ENCODE measurements at places on chromosomes 11 and 22.
A peak's percentile ranks its signal among the peaks of the same experiment; 100 is the strongest.

DNA sequence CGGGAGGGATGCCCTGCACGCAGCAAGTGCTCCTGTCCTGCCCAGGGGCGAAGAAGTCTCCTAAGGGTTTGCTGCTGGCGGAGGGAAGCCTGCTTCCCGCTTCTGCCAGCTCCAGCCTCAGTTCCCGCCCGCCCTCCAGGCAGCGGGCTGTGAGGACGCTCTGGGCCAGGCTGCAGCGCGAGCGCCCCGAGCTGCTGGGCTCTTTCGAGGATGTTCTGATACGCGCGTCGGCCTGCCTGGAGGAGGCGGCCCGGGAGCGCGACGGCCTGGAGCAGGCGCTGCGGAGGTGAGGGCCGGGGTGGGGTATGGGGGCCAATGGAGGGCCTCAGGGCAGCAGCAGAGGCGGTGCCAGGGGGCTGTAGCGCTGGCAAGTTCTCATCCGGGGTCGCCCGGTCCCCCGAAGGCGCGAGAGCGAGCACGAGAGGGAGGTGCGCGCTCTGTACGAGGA, 2.2 kb downstream of the CRACR2B start:
- no peak for DNase-seq

DNA sequence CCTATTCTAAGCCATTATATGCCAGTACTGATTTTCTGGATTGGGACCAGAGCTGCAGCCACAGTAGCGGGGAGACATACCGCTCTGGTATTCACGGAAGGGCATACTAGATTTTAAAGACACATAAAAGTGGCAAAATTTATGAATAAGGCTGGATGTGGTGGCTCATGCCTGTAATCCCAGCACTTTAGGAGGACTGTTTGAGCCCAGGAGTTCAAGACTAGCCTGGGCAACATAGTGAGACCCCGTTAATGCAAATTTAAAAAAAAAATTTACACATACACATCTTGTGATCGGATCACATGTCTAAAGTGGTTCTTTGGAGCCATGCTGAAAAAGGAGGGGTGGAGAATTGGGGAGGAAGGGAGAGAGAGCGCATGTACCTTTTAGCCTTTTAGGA, 9.0 kb downstream of the RPL27A start:
- no peak for DNase-seq

DNA sequence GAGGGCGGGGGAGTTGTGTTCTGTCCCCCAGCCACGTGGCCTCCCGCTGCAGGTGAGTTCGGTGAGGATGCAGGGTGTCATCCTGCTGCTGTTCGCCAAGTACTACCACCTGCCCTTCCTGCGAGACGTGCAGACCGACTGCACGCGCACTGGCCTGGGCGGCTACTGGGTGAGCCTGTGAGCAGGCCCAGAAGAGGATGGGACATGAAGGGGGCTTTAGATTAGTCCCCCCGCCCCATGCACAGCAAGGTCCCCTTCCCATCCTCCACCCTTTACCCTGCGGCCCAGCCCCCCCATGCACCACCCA, 4.1 kb downstream of the INPP5J start:
- no peak for DNase-seq

- no peak for DNase-seq
Observed at GRCh38 chr11:18669711-18670110, 28.9 kb upstream of the TMEM86A start.

- DNase-seq = peak; percentile 81
Observed at GRCh38 chr11:123580557-123581275, 73.7 kb downstream of the SCN3B start.

- DNase-seq = no peak
Observed at GRCh38 chr22:48489551-48490499, 1337.8 kb downstream of the BRD1 start.

DNA sequence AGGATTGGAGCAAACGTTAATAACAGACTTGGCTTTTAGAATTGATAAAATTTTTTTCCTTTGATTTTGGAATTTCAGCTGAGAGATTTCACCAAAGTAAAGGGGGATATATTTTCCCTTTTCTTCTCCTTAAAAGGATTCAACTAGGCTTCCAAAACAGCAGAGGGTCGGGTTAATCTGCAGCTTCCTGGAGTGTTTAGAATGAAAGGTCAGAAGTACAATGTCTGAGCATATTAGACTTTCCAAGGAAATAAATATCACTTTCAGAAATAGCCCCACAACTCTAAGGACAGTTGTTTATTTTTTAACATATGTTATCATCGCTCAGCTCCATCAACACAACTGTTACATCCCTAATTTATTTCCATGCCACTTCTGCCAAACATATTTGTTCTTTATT, 1532.9 kb upstream of the RAG2 start:
- DNase-seq = no peak

DNA sequence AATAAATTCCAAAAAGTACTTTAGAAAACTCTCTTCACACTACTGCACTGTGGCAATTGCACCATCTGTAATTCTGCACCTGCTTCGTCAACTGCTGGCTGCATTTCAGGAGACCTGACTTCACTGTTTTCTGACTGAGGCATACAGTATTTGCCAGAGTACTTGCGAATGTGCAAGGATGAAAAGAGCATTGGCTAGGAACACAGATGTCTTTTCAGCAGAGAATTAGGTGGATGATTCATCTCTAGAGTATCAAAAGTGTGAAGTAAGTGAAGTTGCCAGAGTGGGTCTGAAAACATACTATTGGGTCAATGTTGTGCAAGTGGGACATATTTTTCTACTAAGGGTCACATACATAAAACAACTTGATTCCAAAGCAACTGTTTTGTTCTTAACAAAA, 427.5 kb upstream of the CCDC90B start:
- DNase-seq = no peak

DNA sequence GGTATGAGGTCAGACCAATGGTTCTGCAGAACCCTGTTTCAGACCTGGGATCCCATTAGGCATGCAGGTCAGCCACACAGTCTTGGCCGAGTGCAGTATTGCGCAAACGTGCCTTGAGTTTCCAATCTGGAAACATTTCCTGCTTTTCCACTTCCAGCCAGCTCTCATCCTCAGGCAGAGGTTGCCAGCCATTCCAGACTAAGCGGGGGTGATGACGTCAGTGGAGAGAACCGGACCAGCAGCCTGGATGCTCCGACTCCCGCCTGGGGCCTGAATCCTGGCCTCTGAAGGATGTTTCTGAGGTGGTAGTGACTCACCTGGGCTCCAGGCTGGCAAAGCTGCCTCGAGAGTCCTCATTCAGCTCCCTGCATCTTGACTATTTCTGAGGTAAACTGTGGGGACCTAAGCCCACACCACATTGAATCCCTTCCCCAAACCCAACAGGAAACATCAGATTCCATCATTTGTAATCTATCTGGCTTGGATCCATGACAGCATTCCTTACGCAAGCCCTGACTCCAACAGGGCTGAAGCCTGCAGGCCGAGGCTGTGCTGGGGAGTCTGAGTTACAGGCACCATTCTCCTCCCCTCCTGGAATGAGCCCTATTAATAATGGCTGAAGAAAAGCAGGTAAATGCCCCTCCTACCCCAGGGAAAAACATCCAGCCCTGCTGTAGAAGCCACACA, 83.0 kb downstream of the ABTB2 start:
- DNase-seq = no peak

DNA sequence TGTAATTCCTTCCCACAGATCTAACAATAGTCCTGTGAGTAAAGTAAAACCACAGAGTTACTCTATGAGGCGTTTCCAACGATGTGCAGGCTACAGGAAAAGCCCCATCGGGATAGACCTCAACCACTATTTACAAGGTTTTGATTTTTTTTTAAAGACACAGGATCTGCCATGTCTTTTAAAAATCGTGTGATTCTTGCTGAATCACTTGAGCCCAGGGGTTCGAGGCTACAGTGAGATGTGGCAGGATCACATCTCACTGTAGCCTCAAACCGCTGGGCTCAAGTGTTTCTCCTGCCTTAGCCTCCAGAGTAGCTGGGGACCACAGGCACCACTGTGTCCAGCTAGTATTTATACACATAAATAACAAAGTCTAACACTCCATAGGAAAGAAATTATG, 7.8 kb downstream of the TAF1D start:
- DNase-seq = no peak

DNA sequence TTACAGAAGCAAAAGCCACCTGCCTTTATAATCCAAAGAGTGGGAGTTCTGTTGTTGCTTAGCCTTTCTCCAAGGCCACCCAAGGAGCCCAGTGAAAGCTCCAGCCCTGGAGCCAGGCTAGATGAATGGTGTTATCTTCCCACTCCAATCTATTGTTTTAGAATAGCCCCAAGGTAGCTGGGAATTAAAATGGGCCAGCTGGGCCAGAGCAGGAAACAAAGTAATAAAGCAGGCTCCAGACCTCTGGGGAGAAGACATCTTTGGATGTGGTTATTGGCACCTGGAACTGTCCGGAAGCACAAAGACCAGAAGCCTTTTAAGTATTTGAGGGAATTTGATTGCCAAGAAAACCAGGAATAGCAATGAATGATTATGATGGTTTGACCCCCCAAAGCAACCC, 8.8 kb downstream of the C11orf96 start:
- no peak for DNase-seq

DNA sequence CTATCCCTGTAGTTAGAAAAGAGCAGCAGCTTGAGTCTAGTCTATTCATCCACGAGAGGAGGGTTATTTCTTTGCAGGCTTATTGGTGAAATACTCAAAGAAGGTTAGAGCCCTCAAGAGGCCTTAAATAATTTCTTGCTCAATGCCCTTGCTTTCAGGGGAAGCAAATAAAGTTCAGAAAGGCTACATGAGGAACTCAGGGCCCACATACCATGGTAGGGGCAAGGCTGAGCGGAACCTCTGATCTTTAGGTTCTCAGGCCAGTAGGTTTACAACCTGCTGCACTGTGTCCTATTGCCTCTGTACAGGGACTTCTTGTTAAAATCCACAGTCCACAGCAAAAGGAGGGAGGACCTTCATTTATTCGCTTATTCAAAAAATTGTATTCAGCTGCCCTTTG, 101.7 kb downstream of the ADAMTS15 start:
- no peak for DNase-seq

DNA sequence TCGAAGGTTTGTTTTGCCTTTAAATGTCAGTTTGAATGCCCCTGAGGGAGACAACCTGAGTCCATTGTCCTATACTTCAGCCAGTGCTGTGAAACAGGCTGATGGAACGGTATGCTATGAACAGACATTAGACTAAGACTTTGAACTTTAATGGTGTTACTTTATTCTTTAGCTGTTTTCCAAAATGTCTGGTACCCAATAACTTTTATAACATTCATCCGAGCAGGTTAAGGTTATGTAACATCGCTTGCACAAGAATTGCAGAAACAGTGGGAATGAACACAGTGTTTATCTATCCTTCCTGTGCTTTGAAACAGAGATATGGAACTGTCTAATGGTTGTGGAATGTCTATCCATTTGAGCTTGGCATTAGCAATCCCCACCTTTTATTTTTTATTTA, 12.5 kb upstream of the PTS start:
- no peak for DNase-seq

DNA sequence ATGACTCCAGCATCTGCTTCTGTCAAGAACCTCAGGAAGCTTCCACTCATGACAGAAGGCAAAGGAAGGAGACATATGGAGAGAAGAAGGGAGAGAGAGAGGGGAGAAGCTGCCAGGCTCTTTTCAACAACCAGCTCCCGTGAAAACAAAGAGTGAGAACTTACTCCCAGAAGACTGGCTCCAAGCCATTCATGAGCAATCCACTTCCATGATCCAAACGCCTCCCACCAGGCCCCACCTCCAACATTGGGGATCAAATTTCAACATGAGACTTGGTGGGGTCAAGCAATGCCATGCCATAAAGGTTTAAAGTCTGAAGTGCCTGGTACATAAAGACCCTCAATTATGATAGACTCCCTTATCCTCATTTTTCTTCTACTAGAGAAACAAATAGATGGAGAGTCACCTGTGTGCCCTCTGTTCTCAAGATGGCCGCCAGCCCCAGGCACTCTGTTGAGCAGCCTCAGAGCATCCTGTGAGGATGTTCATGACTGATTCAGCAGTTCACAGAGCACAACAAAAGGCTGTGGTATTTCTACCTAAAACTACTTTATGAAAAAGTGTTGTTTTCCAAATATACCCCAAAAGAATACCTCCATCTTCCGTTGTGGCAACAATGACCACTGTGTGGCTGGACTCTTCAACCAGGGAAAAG, 69.0 kb upstream of the CRTAM start:
- DNase-seq = no peak

GRCh38 chr11:75809991-75810390, 5.0 kb upstream of the UVRAG start:
- DNase-seq = no peak

GRCh38 chr11:44927174-44927661, 23.5 kb downstream of the TP53I11 start:
- peak; percentile 73 for DNase-seq

DNA sequence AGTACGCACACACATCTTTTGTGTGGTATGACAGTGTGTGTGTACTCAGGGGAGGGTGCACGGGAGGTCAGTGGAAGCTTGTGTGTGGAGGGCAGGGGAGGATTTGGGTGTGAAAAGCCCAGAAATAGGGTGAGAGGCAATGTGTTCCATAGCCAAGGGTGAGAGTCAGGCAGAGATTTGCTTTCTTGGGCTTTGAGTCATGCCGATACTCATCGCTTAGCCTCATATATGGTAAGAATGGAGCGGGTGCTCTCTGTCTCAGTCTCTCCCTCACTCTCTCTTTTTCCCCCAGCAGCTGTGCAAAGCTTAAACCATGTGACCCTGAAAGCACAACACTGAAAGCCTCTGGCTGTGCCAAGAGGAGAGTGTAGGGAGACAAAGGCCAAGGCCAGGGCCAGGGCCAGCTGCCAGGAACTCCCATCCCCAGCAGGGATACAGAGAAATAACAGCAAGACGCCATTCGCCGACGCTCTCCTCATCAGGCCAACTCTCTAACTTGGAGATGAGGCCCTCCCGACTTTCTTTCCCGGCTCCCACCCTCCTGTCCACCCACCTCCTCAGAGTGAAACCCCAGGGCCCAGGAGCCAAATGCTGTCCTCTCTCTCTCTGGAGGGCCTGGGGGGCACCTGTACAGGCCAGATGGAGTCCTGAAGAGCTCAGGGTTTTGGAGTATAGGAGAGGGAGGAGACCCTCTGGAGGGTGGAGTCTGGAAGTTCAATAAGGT, 20.3 kb upstream of the MICAL3 start:
- DNase-seq = peak; percentile 46

GRCh38 chr11:34667810-34668582, 47.1 kb downstream of the EHF start:
- peak; percentile 91 for DNase-seq

GRCh38 chr22:24187731-24188644, 6.7 kb downstream of the SUSD2 start:
- DNase-seq = no peak

DNA sequence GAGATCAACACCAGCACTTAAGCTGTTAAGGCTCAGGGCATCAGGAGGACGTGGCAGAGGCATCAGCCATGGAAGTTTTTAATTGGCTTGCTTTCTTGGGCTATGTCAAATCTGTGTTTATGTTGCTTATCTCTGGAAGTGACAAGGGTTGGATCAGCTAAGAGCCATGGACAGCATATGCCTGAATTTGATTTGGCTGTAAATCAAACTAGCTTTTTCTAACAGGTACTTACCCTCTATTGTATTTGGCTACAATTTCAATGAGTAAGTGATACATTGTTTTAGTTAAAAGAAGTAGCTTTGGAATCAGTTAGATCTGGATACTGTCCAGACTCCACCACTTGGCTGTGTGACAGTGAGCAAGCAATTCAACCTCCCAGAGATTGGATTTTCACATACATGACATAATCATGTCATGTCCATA, 936.6 kb downstream of the OPCML start:
- DNase-seq = peak; percentile 69

Data from COR-L47 (cell line).